ENCODE measurements at places on chromosomes 5 and 9.
A peak's percentile ranks its signal among the peaks of the same experiment; 100 is the strongest.

DNA sequence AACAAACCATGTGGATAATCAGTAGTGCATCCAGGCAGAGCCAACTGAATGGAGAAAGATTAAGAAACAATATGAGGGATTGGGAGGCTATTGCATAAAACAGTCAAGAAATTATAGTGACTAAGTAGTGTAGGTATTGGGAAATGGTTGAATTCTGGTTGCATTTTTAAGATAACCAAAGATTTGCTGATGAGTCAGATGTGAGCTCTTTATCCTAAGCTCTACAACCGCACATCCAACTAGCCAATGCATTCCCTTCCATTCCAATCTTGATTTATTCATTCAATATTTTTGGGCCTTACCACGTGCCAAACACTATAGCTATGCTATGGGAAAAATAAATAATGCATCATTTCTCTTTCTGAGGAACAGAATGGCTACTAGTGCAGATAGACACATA, 524.5 kb upstream of the RGMB start:
- no peak for DNase-seq

- DNase-seq = no peak
Measured at GRCh38 chr5:74255692-74256392, 384.7 kb downstream of the ENC1 start.

DNA sequence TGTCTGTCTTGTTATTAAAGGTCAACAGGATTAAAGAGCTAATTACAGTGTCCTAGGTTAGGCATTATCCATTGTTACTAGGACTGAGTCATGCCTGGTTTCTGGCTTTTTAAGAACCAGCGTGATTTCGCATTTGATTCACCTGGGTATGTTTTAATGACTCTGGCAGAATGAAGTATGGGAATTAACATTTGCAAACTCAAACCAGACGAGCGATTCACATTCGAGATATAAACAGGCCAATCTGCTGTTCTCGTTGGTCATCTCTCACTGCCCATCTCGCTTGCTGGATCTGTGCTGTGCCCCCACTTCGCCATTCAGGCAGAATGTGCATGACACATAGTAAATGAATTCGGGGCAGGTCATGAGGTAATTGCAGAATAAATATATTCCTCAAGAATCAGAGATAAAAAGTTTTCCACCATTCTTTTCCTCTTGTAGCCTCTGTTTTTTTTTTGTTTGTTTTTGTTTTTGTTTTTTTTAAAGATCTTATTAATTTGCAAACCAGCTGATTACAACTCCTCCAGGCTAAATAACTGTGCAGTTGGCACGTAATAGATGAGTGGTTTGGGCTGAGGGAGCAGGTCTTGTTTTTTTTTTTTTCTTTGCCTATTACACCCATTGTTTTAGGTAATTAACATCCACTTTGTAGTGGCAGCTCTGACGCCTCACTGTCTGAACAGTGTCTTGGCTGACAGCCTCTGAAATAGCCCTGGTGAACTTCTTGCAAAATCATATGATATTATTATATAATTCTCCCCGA, 313.5 kb upstream of the MSX2 start:
- DNase-seq = peak; percentile 61

DNA sequence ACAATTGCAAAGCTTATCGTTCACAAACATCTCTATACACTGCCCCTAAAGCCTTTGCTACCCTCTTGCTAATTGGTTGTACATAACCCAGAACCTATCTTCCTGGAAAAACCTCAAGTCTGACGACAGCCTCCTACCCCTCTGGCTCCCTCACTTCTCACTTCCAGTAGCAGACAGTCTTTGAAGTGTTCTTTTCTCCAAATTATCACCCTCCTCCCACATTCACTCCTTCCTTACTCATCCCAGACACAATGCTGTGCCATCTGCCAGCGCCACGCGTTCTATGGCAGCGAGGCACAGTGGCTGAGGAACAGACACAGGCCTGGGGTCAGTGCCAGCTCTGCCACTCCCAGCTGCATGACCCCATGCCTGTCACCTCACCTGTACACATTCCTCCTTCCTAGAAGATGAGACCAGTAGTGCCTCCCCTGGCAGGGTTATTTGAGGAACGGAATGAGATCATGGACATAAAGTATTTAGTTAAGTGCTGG, 27.7 kb downstream of the CLTA start:
- DNase-seq = no peak

GRCh38 chr9:78671785-78672184, 374.9 kb downstream of the PSAT1 start:
- no peak for DNase-seq

DNA sequence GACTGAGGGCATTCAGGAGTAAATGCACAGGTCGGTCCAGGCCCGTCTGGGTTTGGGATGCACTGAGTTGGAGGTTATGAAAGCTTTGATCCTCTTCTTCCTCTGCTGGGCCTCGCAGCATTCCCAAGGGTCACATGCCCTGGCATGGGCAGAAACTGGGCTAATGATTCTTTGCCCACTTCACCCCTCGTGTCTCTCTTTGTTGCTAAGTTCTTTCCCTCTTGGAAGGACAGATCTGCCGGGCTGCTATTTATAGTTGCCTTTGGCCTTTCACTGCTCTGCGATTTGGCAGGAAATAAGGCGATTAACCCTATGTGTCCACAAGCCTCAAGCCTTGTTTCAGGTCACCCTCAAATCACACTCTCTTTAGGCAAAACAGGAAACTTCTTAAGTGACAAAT, 66.9 kb downstream of the ENTREP1 start:
- DNase-seq = no peak

- no peak for DNase-seq
Measured at GRCh38 chr9:128495296-128495695, 9.2 kb upstream of the GLE1 start.

DNA sequence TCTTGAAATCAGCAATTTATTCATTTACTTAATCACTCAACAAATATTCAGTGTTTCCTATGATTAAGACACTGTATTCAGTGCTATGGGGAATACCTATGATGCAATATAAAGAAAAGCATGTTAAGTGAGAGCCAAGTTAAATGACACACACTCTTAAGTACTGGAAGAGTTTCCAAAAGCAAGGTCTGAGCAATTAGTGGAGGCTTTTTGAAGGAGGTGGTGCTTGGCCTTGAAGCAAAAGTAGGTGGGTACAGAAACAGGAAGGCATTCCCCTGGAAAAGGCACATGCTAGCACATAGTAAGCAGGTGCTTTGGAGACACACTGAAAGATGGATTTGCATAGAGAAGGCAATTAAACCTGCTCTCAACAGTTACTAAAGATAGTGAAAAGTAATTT, 4.0 kb downstream of the TSLP start:
- DNase-seq = no peak

GRCh38 chr5:143426437-143426991, 23.0 kb upstream of the NR3C1 start:
- DNase-seq = no peak

DNA sequence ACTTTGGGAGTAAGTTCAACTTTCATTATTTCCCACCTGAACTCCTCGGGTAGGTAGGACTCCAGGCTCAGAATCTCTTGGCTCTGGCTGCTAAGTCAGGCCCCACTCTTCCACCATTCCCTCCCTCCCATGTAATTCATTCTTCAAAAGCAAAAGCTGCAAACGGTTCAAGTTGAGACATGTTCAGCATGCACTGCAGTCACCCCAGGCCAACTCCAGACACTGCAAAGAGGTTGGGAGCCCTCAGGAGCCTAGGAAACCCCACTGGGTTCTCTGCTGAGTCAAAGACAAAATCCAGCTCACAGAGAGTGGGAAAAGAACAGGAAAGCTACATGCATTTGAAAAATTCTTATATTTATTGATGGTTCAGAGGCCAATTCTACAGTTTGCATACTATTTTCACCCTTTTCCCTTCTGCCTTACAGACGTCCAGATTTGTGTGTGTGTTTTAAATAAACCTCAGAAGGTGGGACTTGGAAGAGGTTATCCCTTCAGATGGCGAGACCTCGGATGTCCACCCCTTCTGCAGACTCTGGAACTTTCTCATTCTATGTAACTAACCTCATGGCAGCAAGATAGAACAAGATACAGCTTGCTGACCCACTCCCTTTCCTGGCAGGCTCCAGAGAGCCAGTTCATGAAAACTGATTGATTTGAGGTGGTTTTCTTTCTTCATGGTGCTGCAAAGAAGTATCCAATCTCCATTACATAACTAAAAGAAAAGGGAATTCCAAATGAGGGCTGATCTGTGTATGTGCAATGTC, 65.7 kb upstream of the EQTN start:
- no peak for DNase-seq

- DNase-seq = no peak
Measured at GRCh38 chr9:78575771-78576170, 278.8 kb downstream of the PSAT1 start.

GRCh38 chr9:131012396-131012917, 3.5 kb downstream of the LAMC3 start:
- peak; percentile 23 for DNase-seq

- DNase-seq = no peak
Measured at GRCh38 chr5:6510973-6511372, 62.3 kb downstream of the UBE2QL1 start.

- DNase-seq = no peak
Measured at GRCh38 chr5:81783401-81783800, 32.5 kb upstream of the SSBP2 start.

DNA sequence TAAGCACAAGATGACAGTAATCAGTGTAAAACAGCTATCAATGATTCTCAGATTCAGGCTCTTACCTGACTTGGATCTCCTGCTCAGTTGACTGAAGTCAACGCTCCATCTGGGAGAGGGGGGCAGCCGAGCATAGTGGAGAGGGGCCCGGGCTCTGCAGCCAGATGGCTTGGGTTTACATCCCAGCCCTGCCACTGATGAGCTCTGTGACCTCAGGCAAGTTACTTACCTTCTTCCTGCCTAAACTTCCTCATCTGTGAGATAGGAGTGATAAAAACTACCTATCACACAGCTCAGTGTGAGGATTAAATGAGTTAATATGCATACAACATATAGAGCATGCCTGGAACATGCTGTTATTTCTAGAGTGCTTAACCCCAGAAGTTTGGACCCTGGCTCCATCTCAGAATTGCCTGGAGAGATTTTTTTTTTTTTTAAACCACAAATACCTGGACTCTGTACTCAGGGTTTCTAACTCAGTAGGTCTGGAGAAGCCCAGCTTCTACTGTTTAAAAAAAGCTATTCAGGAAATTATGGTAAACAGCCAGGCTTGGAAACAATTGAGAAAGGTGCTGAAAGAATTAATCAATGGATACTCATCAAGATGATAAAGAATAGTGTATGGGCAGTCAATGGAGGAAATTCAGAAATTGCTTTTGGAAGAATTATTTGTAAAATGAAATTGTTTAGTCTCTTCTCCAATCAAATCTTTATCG, 72.2 kb downstream of the ANKRD55 start:
- peak; percentile 23 for DNase-seq

DNA sequence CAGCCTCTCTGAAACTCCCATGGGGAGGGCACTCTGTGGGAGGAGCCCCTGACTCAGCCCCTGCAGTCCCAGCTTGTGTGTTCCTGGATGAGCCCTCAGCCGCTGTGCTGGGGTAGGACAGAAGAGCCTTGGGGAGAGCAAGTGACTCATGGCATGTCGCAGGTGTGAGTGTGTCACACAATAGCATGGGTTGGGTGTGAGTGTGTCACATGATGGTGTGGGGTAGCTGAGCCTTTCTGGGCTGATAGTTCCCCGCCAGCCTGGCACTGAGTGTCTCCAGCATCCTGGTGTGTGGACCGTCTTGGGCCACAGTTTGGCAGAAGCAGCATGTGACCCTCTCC, 83.4 kb downstream of the PHF2 start:
- no peak for DNase-seq

- DNase-seq = no peak
Measured at GRCh38 chr9:119902611-119903010, 533.4 kb upstream of the BRINP1 start.

DNA sequence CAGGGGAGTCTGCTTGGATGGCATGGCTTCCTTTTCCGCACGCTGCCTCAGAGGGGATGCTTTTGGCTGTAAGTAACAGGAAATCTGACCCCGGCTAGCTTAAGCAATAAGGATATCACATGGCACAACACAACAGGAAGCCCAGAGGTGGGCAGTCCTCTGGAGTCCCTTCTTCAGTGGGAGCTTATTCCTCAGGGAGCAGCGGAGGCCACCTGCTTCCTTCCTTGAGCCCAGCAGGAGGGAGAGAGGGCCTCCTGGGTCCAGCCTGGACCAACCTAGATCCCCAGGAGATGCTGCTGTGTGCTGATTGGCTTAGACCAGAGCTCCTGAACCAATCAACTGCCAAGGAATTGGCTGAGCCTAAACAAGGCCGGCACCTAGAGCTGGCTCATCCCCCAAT, 66.3 kb downstream of the C9orf50 start:
- DNase-seq = no peak

- no peak for DNase-seq
Measured at GRCh38 chr9:131253891-131254491, 22.3 kb downstream of the FAM78A start.

GRCh38 chr9:93025736-93026135, 32.8 kb upstream of the SUSD3 start:
- no peak for DNase-seq
